Kasumi-1 (cell line): ENCODE measurements at places on chromosomes 2 and 18.

DNA sequence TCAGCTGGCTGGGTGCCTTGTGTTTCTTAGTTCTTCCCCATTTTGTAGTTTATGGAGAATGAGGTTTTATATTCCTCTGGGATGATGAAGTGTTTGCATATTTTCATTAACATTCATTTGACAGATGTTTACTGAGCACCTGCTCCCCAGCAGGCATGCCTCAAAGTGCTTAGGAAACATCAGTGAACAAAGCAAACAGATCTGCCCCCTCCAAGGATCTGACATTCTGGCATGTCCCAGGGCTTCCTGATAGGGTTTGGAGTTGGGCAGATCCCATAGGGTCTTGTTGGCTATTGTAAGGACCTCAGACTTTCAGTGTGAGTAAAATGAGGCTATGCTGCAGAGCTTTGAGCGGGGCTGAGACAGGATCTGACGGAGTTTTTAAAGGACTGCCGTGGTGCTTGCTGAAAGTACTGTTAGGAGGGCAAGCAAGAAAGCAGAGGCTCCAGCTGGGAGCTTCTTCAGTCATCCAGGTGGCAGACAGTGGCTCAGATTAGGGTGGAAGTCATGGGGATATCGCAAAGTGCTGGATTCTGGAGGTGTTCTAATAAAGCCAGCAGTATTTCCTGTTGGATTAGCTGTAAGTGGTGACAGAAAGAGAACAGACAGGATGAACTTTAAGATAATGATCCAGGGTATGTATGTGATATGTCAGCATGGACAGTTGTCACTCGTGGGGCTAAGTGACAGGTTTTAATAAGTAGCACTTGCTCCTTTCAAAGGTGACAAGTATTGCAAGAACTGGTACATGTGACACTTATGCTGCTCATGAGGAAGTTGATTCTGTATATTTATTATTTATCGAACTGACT lies 11.3 kb upstream of the IAH1 start:
- no peak for DNase-seq

DNA sequence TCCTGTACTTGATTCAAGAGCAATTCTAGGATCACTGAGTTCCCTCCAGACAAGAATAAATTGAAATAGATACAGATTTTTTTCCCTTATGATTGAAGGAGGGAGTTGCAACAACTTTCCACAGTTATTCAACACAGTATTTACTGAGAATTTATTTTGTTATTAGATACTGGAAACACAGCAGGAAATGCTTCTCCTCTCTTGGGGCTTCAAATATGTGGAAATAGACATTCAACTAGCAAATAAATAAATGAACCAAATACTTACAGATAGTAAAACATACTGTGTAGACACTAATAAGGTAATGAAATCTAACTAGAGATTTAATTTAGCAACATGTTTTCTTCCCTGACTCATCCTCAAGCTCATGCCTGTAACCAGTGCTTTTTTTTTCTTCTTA lies 169.2 kb downstream of the LNPK start:
- DNase-seq = no peak

DNA sequence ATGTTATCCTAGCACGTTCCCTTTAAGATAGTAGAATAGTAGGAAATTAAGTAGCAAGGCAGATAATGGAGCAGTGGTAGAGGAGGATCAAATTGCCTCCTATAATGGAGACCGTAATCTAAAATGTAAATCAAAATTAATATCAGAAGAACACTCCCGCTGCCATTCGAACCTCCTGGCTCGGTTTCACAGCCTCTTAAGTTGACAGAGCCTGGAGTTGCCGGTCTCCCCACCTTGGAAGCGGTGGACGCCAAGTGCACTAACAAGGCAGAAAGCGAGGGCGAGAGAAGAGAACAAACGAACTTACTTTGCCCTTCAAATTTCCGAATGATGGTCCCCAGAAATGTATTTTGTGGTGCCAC lies 450 bp downstream of the KCNH7 start:
- DNase-seq = no peak

DNA sequence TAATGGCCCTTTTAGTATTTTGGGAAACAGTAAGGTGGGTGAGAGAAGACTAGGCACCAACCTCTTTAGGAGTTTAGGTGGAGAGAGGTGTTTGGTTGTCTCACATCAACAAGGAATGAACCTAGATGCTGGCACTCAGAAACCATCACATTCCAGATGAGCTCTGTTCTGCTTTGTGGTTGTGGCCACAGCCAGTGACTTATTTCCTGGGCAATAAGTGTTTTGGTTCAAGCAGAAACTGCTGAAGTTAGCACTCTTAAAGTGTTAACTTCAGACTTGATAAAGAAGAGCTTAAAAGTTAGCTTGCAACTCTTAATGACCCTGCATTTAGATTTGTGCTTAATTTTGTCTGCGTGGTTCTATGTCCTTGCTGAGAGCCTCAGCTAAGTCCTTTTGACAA lies 929.2 kb downstream of the SLC4A3 start:
- no peak for DNase-seq

GRCh38 chr2:111119822-111120252 lies 877 bp upstream of the BCL2L11 start:
- no peak for DNase-seq
